ENCODE measurements at places on chromosomes 1 and 21. TPM values are rescaled to one million over a fixed set of nuclear protein-coding genes. Genes with fewer than 3 reads are reported as not detected.

The NEXN gene
- 0.49 TPM for total RNA-seq

The SMIM11 gene
- 10.6 TPM for total RNA-seq

The ERG gene
- 1.2 TPM for total RNA-seq

The ALPL gene
- total RNA-seq = 2.5 TPM

The RAD54L gene
- total RNA-seq = 1.5 TPM

The LCE1F gene
- not detected for total RNA-seq

The FALEC gene
- not detected for total RNA-seq

The PLPP3 gene
- total RNA-seq = 36.4 TPM

The TSSK3 gene
- not detected for total RNA-seq

The TEX38 gene
- total RNA-seq = not detected

The ANKRD34A gene
- 1.7 TPM for total RNA-seq

The PLEKHN1 gene
- total RNA-seq = not detected

The ZC3H12A gene
- total RNA-seq = 0.25 TPM

The SMCP gene
- not detected for total RNA-seq

The TESK2 gene
- total RNA-seq = 0.74 TPM

The PRELP gene
- 0.49 TPM for total RNA-seq

The SCAF4 gene
- total RNA-seq = 8.1 TPM

The ANGPTL3 gene
- total RNA-seq = not detected

The ANXA9 gene
- total RNA-seq = not detected

The FAM72D gene
- total RNA-seq = 0.49 TPM

The TOR1AIP2 gene
- 32.9 TPM for total RNA-seq

The LIN9 gene
- 15.2 TPM for total RNA-seq

The THEM4 gene
- 4.2 TPM for total RNA-seq

The APOBEC4 gene
- total RNA-seq = not detected

The RIIAD1 gene
- 15.2 TPM for total RNA-seq

The CLDN19 gene
- total RNA-seq = not detected

The DMRTA2 gene
- total RNA-seq = 3.2 TPM

The SLC44A5 gene
- 141 TPM for total RNA-seq

Data from temporal lobe (tissue), 4 donors.